ENCODE measurements at places on chromosomes 13 and 19. TPM values are rescaled to one million over a fixed set of nuclear protein-coding genes. Genes with fewer than 3 reads are reported as not detected.

CCL25 gene
- polyA plus RNA-seq = not detected

ZNF625 gene
- 2.3 TPM for polyA plus RNA-seq

- no peak for DNase-seq
Observed at GRCh38 chr13:25674371-25674770, 302.6 kb downstream of the ATP8A2 start.

MCF2L gene
- not detected for polyA plus RNA-seq

ZNF681 gene
- 1.4 TPM for polyA plus RNA-seq

S1PR2 gene
- 1.6 TPM for polyA plus RNA-seq

TMIGD2 gene
- polyA plus RNA-seq = not detected

DNA sequence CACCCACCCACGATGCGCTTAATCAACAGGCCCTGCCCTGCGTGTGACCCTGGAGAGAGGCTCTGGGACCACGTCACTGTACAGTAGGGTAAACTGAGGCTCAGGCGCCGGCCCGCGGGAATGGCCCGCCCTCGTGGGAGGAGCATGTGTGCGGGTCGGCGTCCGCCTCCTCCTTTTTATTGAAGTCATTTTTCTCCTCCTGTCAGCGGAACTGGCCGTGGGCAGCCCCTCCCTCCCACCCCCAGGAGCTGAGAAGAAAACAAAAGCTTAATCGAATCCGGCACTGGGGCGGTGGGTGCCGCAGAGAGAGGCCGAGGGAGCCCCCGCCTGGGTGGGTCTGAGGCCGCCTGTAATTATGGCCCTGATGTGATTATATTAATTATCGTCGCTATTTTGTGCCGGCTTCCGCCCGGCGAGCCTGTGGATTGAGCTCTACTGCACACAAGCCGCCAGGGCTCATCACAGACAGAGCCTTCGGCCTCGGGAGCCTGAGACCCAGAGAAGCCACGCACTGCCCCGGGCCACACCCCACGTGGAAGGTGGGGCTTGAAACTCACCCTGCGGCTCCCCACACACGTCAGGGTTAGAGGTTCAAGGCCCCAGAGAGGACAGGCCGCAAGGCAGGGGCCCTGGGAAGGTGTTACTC, 7.0 kb downstream of the C2CD4C start:
- no peak for DNase-seq

DNA sequence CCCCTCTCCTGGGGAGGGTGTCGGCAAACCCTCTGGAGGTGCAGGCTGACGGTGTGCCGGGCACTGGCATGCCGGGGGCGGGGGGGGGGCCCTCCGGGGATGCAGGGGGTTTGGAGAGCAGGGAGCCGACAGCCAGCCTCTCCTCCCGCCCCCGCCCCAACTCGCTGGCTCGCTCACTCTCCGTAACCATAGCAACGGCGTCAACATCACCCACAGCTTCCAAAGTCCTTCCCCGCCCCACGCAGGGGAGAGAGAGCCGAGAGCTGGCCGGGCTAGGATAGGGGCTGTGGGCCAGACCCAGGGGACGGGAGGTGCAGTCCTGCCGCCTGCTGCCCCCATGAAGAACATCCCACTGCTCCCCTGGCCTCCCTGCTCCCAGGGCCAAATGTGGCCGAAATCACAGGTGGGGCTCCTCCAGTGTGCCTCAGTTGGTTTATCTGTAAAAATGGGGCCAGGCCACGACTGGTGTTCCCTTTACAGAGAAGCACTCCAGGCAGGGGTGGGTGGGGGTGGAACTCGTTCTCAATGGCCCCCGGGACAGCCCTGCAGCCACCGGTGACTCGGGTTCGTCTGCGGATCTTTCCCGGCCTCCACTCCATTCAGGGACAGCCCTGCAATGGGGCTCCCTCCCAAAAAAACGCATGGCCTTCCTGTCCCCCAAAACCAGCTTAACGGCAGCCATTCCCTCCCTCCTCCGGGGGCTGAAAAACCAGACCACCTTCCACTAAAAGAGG, 3.2 kb downstream of the KLF16 start:
- DNase-seq = no peak

DNA sequence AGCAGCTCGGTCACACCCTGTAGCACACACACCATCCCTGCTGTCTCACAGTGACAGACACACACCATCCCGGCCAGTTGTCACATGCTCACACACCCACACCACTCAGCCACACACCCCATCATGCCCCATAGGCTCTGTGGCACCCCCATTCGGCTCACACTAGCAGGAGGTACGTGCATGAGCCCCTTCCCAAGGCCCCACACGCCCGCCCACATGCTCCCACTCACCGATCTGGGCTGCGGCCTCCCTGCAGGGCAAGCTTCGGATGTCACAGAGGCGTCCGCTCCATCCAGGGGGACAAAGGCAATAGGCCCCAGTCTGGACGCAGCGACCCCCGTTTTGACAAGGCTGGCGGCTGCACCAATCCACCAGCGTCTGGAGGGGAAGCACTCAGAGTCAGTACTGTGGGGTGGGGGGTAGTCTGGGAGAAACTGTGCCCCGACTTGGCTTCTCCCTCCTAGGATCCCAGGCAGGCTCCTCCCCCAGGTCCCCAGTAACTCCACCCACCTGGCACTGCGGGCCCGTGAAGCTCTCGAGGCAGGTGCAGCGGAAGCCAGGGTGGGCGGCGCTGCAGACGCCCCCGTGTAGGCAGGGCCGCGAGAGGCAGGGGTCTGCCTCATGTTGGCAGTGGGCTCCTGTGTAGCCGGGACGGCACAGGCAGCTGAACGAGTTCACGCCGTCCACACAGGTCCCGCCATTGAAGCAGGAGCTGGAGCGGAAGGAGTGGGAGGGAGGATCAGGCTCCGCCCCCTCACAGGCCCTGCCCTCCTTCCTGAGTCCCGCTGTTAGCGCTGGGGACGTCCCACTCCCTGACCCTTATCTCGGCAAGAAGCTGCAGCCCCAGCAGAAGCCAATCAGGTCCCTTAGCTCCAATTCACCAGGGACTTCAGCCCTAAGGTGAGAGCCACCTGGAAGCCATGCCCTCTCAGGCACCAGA, 20.1 kb downstream of the NOTCH3 start:
- DNase-seq = no peak

SETDB2 gene
- 2.5 TPM for polyA plus RNA-seq

DNA sequence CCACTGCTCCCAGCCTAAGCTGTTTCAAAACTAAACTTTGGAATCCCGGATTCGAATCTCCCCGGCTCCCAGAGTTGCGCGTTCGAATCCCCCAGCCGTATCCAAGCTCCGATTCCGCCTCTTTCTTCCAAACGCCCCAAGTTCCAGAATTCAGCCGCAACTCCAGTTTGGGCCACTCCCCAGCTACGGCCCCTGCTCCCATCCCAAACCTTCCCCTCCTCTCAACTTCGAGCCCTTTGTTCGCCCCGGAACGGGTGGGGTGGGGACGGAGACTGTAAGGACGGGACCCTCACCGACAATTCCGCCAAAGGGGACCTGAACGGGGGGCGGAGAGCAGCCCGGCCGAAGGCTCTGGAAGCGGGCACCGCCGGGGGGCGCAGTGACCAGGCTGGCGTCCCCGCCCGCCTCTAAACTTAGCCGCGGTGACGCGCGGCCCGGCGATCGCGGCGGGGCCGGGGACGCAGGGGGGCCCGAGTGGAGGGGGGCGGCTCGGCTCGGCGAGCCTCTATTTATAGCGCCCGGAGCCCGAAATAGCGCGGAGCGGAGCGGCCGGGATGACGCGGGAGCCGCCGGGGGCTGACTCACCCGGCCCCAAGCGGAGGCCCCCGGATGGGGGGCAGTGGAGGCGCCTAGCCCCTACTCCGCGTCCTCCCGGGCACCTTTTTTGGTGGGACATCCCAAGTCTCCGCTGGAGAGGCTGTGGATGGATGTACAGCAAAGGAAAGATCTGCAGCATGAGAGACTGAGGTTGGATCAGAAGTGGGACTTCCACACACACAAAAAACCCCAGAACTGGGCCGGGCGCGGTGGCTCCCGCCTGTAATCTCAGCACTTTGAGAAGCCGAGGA, 4.9 kb upstream of the ERCC1 start:
- DNase-seq = no peak

- DNase-seq = no peak
Observed at GRCh38 chr19:10339977-10340376, 553 bp upstream of the ICAM3 start.

MBD3L3 gene
- not detected for polyA plus RNA-seq

DNA sequence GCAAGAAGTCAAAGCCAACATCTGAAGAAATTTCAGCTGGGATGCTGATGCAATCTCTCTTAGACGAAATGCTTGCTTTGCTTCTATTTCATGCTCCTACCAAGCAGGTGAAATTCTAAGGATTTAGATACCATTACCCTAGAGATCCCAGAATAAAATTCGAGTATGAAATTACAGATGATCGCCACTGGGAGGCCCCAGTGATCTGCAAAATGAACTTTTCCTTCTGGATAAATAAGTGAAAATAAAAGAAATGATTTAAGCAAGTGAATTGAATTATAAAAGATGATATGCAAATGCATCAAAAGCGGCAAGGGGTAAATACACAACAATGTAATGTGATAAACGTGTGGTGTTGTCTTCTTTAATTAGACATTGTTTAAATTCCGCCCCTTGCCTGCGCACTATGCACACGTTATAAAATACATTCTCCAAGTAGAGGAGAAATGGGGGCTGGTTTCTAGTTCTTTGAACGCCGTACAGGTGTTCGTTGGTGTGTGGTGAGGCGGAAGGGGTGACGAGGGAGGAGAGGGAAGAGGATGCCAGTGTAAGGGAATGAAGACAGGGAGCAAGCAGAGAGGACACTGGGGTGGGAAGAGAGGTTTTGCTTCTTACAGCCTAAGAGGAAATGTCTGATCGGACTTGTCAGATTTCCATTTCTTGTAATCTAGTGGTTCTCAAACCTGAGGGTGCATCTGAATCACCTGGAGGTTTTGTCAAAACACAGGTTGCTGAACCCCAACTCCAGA, 58.0 kb downstream of the ERCC5 start:
- DNase-seq = no peak

C19orf18 gene
- polyA plus RNA-seq = 0.48 TPM

- DNase-seq = no peak
Observed at GRCh38 chr19:39296055-39296645, at the start of gene IFNL1. IFNL1 (plus strand) TSS chr19:39296407; CDS start chr19:39296422, 15 bp downstream.

PABPC3 gene
- 0.13 TPM for polyA plus RNA-seq

- DNase-seq = no peak
Observed at GRCh38 chr19:662207-662961, 630 bp downstream of the RNF126 start.

DNA sequence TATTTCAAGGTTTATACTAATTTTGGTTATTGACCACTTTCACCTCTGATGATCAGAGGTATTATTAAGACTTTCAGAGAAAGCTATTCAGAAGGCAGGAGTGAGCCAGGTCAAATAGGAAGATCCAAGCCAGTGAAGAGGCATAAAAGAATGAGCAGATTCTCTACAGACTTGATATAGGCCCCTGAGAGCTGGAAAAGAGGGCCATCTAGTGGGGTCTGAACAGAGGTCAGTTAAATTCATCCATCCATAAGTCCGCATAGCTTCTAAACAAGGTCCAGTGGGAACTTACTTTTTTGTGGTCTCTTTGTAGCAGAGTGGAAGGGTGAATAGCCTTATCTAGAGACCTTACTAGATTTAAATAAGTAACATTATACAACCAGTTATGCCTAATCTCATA, 126.6 kb upstream of the UFM1 start:
- DNase-seq = no peak

ZNF677 gene
- 22.2 TPM for polyA plus RNA-seq

- DNase-seq = no peak
Observed at GRCh38 chr19:6632002-6632621, 37.8 kb downstream of the TNFSF14 start.

DBP gene
- polyA plus RNA-seq = 1.0 TPM

DNA sequence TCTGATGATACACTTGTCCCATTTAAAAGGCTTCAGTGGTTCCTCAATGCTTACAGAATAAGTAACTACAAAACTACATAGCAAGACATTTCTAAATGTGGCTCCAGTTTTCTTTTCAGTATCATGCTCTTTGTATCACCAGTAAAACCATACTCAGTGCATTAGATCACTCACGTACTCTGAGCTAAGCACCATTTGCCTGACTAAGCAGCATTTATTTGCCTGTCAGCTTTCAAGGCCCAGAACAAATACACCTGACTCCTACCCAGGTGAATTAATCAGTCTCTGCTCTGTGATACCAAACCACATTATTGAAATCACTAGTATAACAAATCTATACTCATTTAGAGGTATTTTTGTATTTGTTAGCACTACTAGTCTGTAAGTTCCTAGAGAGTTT, 47.4 kb upstream of the PCDH20 start:
- DNase-seq = no peak

All from keratinocyte (primary cell).